Hepatocyte (in vitro differentiated cells): ENCODE measurements at places on chromosomes 4 and X.

DNA sequence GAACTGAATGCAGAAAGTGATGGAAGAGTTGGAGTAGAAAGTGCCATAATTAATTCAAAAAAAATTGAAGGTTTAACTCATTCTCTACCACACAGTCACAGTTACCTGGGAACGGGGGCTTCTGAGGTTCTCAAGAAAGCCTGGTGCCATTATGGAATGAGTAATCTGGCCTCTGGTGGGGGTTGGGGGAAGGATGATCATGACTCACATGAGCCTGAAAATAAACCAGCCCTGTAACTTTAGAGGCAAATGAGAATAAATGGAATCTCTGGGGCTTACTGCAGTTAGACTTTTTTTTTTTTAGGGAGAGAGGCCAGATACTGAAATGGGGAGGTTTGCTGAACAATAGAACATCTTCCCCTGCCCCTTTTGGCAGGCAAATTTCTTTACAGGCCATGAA lies 55.3 kb downstream of the SOD3 start:
- DNase-seq: peak; percentile 18

GRCh38 chr4:164606478-164606877 lies 147.5 kb upstream of the SMIM31 start:
- no peak for DNase-seq

- DNase-seq: no peak
These were observed 14.4 kb downstream of the ADH1A start for GRCh38 chr4:99276417-99276816.

DNA sequence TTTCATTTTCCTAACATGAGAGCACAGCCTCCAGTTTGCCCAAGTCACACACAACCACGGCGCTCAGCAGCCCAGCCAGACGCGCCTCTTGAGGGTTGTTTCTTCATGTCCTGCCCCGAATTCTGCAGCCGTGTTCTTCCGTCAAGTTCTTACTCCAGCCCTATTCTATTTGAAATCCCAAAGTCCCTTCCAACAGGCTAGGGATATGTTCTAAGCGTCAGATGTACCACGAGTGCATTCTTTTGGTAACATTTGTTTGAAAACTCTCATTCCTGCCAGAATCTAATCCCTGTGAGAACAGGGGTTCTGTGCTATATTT lies 23.1 kb downstream of the ACSL1 start:
- DNase-seq: no peak

DNA sequence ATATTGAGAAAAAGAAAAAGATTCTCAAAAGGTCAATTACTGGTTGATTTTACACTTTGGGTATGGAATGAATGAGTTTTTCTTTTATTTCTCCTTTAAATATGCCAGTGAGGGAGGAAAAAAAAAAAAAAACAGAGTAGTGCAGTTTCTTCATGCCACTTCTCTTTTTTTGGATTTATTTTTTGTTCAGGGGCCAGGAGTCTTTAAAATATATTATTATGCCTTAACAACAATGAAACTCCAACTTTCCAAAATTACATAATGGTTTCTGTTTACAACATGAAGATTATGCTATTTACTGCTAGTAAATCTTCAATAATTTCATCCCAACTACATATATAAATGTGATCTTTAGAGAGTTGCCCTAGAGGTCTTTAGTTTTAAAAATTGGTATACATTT lies 31.9 kb downstream of the DTHD1 start:
- DNase-seq: no peak

- DNase-seq: no peak
These were observed 47.5 kb upstream of the KLHL13 start for GRCh38 chrX:118164138-118164537.

- no peak for DNase-seq
These were observed 27.7 kb downstream of the DMP1 start for GRCh38 chr4:87677731-87678130.

- DNase-seq: no peak
These were observed 922.5 kb downstream of the RPA4 start for GRCh38 chrX:97806238-97806637.

DNA sequence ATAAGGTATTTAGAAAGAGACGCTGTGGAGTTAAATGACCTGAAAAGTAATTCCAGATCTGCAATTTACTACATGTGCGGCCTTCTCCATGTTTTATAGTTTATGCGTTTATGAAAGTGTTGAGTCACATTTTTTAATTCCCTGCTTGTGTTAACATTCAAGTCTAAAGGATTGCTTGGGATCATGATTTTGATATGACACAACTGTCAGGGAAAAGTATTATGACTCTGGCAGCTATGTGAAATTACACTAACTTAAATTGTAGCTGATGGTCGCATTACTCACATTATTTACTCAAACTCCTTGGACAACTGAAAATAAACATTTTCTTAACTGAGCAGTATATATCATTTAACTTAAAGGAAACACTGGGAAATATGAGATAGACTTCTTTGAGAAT lies 14.3 kb upstream of the GABRB1 start:
- DNase-seq: no peak

DNA sequence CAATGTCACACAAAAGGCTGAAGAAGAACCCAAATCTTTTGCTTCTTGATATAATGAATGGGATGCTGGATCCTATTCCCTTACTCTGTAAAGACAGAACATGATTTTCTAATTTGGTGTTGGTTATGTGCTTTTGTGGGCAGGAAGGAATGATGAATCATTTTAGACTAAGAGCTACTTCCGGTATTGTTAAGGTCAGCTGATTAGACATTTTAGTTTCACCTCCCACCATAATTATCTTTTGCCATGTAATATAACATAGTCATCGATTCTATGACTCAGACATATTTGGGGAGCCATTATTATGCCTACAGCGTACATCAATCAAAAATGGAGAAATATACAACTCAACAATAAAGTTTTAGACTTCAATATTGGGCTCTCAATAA lies 265.3 kb downstream of the ZNF674 start:
- no peak for DNase-seq

- no peak for DNase-seq
These were observed 332.4 kb downstream of the ARHGAP24 start for GRCh38 chr4:85807247-85807950.

- peak; percentile 46 for DNase-seq
These were observed 1.3 kb downstream of the TMEM164 start for GRCh38 chrX:110004215-110004614.

- DNase-seq: no peak
These were observed 19.1 kb downstream of the PRDM5 start for GRCh38 chr4:120903419-120903818.

DNA sequence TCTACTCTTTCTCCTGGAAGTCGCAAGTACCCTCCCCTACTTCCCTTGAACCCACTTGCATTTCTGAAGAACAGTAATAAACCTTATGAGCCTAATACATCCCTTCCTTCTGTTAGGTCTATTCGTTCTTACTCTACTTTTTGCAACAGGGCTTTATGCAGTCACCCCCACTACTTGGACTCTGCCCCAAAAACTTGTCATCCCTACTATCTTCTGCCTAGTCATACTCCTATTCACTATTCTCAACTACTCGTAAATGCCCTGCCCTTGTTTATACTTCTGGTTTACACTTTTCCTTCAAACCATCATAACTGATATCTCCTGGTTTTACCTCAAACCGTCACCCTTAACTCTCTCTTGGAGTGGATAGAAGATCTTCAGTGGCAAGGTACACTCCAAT lies 55.2 kb upstream of the SLIT2 start:
- no peak for DNase-seq

DNA sequence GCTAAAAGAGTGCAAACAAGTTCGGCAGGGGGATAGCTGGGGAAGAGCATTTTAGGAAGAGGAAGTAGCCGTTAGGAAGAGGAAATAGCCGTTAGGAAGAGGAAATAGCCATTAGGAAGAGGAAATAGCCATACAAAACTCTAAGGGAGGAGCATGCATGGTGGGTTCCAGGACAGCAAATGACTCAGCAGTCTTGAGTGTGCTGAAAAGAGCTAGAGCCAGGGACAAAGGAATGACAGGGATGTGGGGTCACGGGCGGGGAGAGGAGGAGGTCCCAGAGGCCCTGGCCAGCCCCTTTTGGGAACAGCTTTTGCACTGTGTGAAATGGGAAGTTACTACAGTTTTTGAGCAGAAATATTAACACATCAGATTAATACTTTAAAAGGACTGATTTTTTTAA lies 882.6 kb downstream of the TRIML1 start:
- peak; percentile 12 for DNase-seq

- peak; percentile 36 for DNase-seq
These were observed 129.0 kb upstream of the RASGEF1B start for GRCh38 chr4:81600520-81601357.

GRCh38 chr4:127856196-127856812 lies 24.4 kb upstream of the PLK4 start:
- DNase-seq: no peak

GRCh38 chrX:101693476-101693875 lies 33.8 kb upstream of the ARMCX2 start:
- DNase-seq: no peak

DNA sequence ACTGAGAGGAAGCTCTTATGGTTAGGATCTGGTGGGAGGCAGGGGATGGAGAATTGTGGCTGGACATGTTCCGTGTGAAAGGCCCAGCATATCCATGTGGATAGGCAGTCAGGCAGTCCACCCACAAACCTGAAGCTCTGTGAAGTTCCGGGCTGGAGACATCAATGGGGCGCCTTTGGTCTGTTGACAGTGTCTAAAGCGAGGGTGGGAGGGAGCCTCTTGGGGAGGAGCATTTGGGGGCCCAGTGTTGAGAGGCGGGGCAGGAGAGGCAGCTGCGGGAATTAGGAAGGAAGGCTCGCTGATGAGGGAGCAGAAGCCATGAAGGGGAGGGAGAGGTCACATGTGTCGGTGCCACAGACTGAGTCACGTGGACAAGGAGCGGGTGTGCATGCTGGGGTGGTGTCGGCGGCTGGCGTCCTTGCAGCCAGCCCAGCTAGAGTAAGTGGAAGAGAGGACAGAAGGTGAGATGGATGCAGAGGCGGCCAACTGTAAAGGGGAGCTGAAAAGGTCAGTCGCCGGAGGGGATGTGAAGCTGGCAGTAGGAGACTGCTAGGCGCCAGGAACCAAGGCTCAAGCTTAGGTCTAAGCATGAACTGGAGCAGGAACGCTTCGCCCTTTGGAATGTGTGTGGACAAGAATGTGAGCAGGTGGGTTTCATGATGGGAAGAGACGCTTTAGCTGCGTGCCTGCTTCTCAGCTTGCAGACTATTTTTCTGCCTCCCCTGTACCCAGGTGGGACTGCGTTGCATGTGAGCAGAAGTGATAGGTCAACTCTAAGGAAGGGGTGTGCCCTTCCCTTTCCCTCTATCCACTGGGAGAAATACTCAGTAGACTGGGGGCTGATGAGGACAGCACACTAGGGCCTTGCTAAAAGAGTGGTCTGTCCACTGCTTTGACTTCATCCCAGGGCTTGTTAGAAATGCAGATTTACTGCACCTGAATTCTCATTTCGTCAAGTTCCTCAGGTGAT lies 44.0 kb upstream of the TLR2 start:
- DNase-seq: no peak

DNA sequence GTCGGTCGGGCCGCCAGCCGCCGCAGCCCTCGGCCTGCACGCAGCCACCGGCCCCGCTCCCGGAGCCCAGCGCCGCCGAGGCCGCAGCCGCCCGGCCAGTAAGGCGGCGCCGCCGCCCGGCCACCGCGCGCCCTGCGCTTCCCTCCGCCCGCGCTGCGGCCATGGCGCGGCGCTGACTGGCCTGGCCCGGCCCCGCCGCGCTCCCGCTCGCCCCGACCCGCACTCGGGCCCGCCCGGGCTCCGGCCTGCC lies 213 bp downstream of the NFKB1 start:
- DNase-seq: peak; percentile 82

DNA sequence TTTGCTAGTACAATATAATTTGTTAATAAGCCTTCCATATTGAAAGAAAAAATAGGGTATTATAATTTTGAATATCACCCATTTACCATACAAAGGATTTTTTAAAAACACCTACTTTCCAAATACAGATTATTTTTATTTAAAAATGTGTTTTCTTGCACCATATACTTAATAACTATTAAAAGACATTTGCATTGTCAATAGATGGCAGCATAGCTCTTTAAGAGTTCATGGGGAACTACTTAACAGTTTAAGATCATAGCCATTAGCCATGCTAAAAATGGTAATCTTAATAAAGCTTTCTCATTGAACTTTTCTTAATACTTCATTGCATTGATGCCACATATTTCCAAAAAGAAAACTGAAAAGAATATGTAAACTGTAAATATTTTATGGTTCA lies 1995.9 kb downstream of the C4orf33 start:
- peak; percentile 53 for DNase-seq

DNA sequence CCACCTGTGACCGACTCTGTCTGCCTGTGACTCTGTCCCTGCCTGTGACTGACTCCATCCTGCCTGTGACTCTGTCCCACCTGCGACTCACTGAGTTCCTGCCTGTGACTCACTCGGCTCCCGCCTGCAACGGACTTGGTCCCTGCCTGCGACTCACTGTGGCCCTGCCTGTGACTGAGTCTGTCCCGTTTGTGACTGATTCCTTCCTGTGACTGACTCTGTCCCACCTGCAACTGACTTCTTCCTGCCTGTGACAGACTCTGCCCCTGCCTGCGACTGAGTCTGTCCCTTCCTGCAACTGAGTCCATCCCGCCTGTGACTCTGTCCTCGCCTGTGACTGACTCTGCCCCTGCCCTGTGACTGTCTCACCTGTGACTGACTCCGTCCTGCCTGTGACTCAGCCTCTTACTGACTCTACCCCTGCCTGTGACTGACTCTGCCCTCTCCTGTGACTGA lies 9.6 kb upstream of the UVSSA start:
- DNase-seq: peak; percentile 51

DNA sequence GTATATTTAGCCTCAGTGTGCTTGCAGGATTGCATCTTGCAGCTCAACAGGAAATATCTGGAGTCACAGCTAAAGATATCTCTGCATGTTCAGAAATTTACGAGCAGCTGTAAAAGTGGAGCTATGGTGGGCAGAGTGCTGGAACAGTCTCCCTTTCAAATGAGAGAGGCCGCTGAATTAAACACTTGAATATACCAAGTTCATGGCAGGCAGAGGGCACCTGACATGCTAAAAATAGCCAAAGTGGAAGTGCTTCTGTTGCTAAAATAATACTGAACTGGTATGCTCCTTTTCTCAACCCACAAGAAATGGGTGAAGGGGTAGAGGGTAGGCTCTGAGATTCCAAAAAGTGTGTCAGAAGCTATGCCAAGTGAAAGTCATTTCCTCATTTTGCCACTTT lies 98.1 kb downstream of the MGST2 start:
- DNase-seq: peak; percentile 32

DNA sequence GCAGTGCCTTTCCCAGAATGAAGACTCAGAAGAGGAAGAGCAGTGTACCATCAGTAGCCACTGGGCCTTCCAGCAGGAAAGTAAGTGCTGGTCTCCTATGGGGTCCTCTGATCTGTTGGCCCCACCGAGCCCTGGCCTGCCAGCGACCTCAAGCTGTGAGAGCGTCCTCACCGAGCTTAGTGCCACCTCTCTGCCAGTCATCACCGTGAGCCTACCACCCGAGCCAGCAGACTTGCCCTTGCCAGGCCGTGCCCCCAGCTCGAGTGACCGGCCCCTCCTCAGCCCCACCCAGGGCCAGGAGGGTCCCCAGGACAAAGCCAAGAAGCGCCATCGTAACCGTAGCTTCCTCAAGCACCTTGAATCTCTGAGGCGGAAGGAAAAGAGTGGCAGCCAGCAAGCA lies 69.7 kb downstream of the STARD8 start:
- DNase-seq: no peak

GRCh38 chrX:88672261-88672660 lies 74.8 kb upstream of the CPXCR1 start:
- DNase-seq: no peak
